Urinary bladder (tissue), 4 donors: ENCODE measurements at places on chromosomes 11 and 22. TPM values are rescaled to one million over a fixed set of nuclear protein-coding genes. Genes with fewer than 3 reads are reported as not detected.
A peak's percentile ranks its signal among the peaks of the same experiment; 100 is the strongest.

Gene MUC2
- 0.01 TPM for polyA plus RNA-seq

Gene SLC22A8
- not detected for polyA plus RNA-seq

Gene ABCC8
- polyA plus RNA-seq, result 0.39 TPM

Gene C11orf21
- 0.60 TPM for polyA plus RNA-seq

Gene FAM227A
- polyA plus RNA-seq, result 0.48 TPM

Gene PRMT3
- 9.4 TPM for polyA plus RNA-seq

- DNase-seq, result no peak
These were observed 1.1 kb upstream of the MRGPRX4 start for GRCh38 chr11:18171377-18172000.

GRCh38 chr11:112221274-112221835 lies 4.9 kb upstream of the PTS start:
- DNase-seq, result no peak

GRCh38 chr11:69049490-69049867 lies 747 bp downstream of the TPCN2 start:
- no peak for DNase-seq

GRCh38 chr11:113351480-113351879 lies 36.1 kb upstream of the ANKK1 start:
- DNase-seq, result no peak

DNA sequence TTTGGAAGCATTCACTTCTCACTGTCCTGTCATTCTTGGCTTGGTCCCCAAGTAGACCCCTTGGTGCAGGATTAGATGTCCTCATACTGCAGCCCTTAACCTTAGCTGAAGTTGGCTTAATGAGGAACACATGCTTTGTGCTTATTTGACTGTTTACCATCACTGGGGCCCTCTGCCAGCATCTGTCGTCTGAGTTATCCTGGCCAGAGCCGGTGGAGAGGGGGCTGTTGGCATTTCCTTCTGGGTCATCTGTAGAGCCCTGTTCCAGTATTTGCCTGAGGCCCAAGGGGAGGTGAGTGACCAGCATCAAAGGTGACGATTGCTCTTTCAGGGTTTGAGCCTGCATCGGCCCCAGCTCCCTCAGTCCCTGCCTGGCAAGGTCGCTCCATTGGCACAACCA lies 126.4 kb upstream of the RASSF10 start:
- DNase-seq, result no peak

- no peak for DNase-seq
These were observed 123.7 kb downstream of the MIAT start for GRCh38 chr22:26781062-26781461.

- DNase-seq, result no peak
These were observed 70.8 kb downstream of the KCNQ1 start for GRCh38 chr11:2515401-2516275.

- no peak for DNase-seq
These were observed 460.5 kb downstream of the LRRC4C start for GRCh38 chr11:40998920-40999319.

DNA sequence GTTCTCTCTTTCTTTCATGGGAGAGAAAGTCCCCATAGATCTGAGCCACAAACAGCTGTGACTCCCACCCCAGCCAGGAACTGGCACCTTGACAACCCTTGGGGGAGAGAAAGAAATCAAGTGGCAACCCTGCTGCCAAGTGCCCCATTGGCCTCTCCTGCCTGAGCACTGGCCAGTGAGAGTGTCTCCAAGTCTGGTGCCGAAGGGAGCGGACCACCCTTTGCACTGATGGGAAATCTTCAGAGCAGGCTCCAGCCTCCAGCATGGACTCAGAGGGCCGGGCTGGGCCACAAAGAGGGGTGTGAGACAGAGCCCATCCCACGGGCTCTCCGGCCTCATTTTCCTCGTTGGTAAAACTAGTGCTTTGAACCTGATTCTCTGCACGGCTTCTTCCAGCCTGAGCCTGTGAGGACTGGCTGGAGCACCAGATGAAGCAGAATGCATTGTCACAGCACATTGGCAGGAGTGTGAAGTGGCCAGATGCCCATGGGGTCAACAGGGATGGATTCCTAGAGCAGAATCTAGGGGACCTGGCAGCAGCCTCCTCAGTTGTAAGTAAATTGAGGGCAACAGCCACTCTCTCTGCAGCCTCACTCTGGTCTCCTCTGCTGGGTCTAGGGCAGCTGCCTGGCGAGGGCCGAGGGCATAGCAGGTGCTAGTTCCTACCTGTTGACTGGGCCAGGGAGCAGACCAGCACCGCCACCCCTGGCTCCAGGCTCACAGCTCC lies 81.4 kb downstream of the TRIM29 start:
- DNase-seq, result no peak

GRCh38 chr11:115458877-115459276 lies 45.3 kb downstream of the CADM1 start:
- no peak for DNase-seq

DNA sequence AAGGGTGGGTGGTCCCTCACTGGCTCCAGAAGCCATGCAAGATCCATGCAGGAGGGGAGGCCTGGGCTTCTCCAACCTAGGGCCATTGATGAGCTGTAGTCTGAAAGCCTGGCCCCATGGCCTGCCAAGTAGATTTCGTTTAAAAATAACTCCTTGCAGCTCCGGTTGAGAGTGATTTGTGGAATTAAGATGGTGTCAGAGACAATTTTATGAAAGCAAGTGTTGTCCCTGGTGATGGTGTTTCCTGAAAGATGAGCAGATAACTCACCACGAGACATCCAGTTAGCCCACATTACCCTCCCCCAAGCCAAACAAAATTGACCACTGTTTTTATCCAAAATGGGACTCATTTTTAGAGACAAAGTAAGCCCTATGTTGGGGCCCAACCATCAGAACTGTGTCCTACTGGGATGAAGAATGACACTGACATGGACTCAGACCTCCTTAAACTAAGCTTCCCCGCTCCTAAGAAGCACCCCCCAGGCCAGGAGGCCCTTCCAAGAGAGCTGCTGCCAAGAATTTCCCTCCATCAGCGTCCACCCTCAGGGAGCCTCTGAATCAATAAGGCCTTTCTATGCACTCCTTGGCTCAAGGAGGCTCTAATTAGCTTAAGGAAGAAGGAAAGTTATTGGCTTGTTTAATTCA lies 174.2 kb upstream of the NCAM1 start:
- no peak for DNase-seq

- DNase-seq, result no peak
These were observed 88.6 kb upstream of the KCNQ1OT1 start for GRCh38 chr11:2788168-2789071.

GRCh38 chr11:86519064-86519911 lies 144.6 kb downstream of the CCDC81 start:
- peak; percentile 53 for DNase-seq

- no peak for DNase-seq
These were observed at the start of gene RBMXL2 for GRCh38 chr11:7088921-7089320. Gene RBMXL2 (plus strand): TSS chr11:7088998. CDS start chr11:7089121, 123 bp downstream.

- DNase-seq, result no peak
These were observed 504 bp downstream of the CFL1 start for GRCh38 chr11:65857500-65857852.

GRCh38 chr11:99531468-99531867 lies 510.7 kb downstream of the CNTN5 start:
- no peak for DNase-seq
